Left colon (tissue), 2 donors: ENCODE measurements at places on chromosomes 1 and 21. TPM values are rescaled to one million over a fixed set of nuclear protein-coding genes. Genes with fewer than 3 reads are reported as not detected.

DNA sequence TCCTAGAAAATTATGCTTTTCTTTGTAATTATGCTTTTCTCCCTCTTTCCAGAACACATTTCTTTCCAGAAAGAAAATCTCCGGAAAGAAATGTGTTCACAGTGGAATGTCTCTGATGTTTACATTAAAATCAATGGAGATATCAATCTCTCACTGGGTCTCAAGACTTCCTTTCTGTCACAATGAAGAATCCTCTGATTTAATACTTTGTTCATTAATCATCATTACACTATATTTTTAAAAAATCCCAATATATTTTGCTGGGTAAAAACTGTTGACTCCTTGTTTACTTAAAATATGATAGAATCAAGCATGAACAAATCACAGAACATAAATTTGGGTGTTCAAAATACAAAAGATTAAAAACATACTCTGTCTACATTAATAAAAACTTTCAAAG lies 26.3 kb upstream of the TGFBR3 start:
- DNase-seq = no peak

DNA sequence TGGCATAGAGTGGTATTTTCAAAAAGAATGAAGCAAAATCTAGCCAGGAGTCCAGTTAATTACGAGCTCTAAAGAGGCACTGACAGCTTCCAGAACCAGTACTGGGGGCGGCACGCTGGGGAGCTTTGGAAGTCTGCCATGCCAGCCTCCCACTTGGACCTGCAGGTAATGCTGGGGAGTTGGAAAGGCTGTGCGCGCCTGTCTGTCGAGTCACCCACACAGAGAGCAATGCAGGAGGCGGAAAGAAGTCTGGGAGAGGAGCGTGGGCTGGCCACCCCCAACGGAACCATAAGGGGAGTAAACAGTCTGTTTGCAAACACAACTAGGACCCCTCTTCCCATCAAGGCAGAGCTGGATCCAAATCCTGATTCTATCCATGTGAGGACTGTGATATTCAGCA lies 84.5 kb downstream of the BEND5 start:
- DNase-seq = no peak

GRCh38 chr21:35614396-35614921 lies 445.9 kb downstream of the SETD4 start:
- no peak for DNase-seq

GRCh38 chr1:897226-897625 lies 26.5 kb upstream of the SAMD11 start:
- DNase-seq = no peak

OR2AK2 gene
- total RNA-seq = not detected

AIRE gene
- 0.20 TPM for total RNA-seq
